ENCODE measurements at places on chromosomes 7 and 10.

GRCh38 chr10:73788864-73789658 lies 3.7 kb downstream of the ZSWIM8 start:
- no peak for DNase-seq

GRCh38 chr10:102479651-102480050 lies 22.9 kb downstream of the ACTR1A start:
- DNase-seq = no peak

GRCh38 chr10:35743851-35744250 lies 101.8 kb upstream of the FZD8 start:
- no peak for DNase-seq

GRCh38 chr7:149856583-149856982 lies 17.2 kb upstream of the ATP6V0E2 start:
- DNase-seq = no peak
